ENCODE measurements at places on chromosomes 12 and 14. TPM values are rescaled to one million over a fixed set of nuclear protein-coding genes. Genes with fewer than 3 reads are reported as not detected.

Gene FRMD6
- total RNA-seq: 79.6 TPM

DNA sequence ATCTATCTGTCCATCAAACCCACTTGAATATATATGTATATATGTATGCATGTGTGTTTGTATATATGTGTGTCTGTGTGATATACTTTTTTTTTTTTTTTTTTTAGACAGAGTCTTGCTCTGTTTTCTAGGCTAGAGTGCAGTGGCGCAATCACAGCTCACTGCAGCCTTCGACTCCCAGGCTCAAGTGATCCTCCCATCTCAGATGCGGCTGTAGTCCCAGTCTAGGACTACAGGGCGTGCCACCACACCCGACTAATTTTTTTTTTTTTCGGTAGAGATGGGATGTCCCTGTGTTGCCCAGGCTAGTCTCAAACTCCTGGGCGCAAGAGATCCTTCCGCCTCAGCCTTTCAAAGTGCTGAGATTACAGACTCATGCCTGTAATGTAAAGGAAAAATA, 13.0 kb upstream of the APOBEC1 start:
- no peak for DNase-seq

Gene DDIT3
- total RNA-seq: 39.6 TPM

Gene HOXC6
- total RNA-seq: not detected

Gene SNRPF
- total RNA-seq: 9.1 TPM

- DNase-seq: no peak
Observed at GRCh38 chr12:65596514-65597091, 227.7 kb upstream of the HMGA2 start.

Gene CMA1
- not detected for total RNA-seq

DNA sequence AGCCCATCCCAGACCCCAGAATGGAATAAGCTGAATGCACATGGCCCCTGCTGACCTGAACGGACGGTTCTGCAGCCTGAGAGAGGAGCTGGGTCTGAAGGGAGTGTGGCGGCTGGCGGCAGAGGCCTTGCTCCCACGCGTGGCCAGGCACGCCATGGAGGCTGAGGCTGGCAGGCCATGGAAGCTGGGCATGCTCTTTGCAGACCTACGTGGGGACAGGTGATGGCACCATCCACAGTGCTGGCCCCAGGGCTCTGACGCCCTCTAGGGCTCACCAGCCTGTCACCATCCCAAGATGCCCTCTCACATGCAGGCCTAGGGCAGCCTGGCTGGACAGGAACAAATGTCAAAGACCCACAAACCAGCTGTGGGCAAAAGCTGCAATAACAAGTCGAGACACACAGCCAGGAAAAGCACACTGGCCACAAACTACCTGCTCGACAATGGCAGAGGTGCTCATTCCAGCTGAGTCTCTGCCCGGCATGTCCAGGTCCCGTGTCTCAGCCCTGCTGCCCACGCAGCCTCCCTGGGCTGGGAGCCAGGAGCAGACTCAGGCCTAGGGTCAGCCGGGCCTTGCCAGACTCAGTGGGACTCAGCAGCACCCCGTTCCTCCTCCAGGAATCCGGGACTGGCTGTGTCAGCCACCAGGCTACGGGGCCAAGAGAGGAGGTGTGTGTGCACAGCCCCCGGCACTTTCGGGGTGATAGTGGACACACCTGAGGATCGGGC, 19.7 kb downstream of the BTBD6 start:
- DNase-seq: no peak

DNA sequence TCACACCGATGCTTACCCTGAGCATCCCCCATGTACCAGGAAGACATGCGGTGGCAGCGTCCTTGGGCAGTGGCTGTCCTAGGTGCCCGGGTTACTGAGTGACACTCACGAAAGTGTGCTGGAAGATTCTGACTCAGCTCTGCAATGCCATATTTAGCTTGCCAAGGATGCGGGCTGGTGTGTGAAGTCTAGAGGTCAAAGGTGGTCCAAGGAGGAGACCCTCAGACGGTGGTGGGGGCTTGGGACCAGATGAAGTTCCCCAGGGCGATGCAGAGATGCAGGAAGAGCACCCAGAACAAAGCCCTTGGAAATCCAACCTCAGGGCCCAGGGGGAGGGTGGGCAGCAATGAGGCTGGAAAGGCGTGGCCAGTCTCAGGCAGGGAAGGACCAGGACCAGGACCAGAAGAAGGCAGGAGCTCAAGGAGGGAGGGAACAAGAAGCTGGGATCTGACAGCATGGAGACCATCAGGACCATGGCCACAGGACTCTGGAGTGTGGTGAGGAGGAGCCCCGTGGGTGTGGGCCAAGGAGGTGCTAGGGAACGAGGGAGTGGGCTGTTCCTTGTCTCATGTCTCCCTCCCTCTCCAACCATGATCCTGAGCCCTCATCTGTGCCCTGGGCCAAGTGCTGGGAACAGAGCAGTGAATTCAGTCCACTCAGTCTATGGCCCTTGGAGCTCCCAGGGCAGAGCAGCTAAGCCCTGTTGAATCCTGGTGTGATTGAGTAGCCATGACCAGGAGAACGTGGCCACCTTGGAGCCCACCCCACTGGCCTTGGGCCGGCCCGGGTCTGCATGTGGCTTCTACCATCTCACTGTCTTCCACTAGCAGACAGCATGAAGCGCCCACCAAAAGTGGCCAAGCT, 310.1 kb upstream of the DIO3 start:
- DNase-seq: no peak

Gene LRRIQ1
- total RNA-seq: 0.42 TPM

GRCh38 chr14:93975791-93976476, 436 bp downstream of the ASB2 start:
- no peak for DNase-seq

Gene SLC6A13
- 0.54 TPM for total RNA-seq

GRCh38 chr12:67826148-67826547, 163.1 kb upstream of the IFNG-AS1 start:
- DNase-seq: no peak

Gene KRT71
- not detected for total RNA-seq

Gene NKX2-1
- not detected for total RNA-seq

GRCh38 chr12:15971211-15971610, 60.1 kb downstream of the DERA start:
- DNase-seq: no peak

DNA sequence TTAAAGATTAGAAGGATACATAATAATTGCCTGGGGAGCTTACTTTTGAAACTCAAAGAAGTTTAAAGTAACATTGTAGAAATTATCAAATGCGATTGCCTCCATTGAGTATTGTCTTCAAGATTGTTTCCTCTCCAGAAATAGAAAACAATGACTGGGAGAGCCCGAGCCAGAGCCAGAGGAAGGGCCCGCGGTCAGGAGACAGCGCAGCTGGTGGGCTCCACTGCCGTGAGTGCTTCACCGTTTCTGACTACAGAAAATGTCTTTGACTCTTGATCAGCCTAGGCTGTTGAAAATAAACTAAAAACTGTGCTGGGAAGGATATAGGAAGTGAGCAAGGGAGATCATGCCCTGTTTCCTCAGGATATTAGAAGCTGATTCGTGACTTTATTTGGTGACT, 4.8 kb downstream of the PIWIL1 start:
- no peak for DNase-seq

GRCh38 chr12:116662612-116663144, 75.2 kb downstream of the SPRING1 start:
- DNase-seq: no peak

DNA sequence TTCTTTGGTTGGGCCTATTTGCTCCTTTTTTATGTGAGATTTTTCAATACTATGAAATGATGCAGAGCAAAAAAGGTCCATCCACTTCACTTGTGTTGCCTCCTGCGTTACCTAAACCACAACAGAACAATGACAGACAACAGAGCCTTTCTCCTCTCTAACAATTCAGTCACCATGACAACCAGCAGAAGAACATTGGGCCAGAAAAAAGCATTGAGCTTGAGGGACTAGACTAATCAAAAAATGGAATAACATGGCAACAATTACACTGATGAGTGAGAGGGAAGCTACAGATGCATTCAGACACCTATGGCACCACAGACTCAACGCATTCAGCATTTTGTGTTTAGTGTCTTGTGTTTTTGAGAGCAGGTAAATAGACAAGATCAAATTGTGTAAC, 44.6 kb upstream of the PTCSC3 start:
- no peak for DNase-seq

- no peak for DNase-seq
Observed at GRCh38 chr12:89373763-89374572, 21.7 kb upstream of the DUSP6 start.

DNA sequence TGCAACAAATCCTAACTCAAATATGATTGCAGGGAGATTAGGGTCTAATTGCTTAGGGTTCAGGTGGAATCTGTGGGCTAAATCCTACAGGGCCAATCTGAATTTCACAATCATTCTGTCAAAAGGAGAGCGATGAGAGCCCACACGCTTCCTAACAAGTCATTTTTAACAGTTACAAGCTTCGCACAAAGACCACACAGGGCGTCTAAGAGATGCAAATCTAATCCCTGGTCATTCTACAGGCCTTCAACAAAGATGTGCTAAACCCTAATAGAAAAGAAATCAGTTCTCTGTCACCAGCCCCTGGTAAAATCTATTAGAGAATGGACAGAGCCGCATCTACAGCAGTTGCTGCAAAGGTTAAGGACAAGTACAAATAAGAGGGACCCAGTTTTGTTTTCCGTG, 15.3 kb downstream of the NKX2-1 start:
- DNase-seq: no peak

DNA sequence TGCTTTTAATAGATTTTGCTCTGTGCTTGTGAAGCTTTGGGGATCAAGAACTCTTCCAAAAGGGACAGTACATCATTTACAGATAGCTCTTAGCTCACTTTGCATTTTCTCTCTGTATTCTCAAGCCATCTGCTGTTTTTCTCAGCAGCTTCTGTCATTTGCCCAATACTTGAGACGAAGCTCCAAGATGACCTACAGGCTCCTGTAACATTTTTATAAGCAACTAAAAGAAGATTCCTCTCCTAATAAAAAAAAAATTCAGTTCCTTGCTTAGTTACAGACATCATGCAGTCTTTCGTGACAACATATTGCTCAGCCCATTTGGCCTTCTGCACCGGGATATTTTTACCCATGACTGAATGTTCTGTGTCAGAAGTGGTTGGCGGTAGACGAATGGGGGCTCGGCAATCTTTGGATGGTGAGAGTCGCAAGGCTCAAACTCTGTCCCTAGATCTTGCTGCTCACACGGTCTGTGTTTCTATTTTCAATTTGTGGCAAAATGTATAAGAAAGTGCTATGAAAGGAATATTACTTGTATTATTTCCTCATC, 215.6 kb downstream of the FSCB start:
- no peak for DNase-seq

DNA sequence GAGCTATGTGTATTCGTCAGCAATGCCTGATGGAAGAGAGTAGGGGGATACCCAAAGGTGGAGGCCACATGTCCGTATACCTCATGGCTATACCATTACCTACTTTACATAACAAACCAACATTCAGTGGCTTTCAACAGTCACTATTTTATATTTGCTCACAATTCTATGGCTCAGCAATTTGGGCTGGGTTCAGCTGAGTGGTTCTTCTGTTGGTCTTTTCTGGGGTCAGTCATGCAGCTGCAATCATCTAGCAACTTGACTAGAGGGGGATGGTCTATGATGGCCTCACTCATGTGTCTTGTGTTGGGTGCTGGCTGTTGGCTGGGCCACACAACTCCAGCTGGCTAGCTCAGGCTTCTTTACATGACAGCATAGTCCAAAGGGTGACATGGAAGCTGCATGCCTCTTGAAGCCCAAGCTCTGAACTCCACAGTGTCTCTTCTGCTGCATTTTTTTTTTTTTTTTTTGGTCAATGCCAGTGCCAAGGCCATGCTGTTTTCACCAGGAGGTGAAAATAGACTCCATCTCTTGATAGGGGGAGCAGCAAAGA, 53.7 kb downstream of the RIN3 start:
- DNase-seq: no peak

Gene DACT1
- 50.9 TPM for total RNA-seq

GRCh38 chr12:29533815-29534489, 36.5 kb upstream of the OVCH1 start:
- no peak for DNase-seq

GRCh38 chr12:53217051-53217930, 10.2 kb upstream of the ITGB7 start:
- DNase-seq: no peak

- DNase-seq: no peak
Observed at GRCh38 chr14:55798406-55798805, 218.4 kb downstream of the KTN1 start.

GRCh38 chr14:29663281-29663801, 264.3 kb downstream of the PRKD1 start:
- no peak for DNase-seq

GRCh38 chr14:63454863-63455622, 88.1 kb downstream of the PPP2R5E start:
- no peak for DNase-seq

- DNase-seq: no peak
Observed at GRCh38 chr12:10097521-10097920, 1.3 kb downstream of the CLEC1A start.

Gene CSRNP2
- total RNA-seq: 43.4 TPM

DNA sequence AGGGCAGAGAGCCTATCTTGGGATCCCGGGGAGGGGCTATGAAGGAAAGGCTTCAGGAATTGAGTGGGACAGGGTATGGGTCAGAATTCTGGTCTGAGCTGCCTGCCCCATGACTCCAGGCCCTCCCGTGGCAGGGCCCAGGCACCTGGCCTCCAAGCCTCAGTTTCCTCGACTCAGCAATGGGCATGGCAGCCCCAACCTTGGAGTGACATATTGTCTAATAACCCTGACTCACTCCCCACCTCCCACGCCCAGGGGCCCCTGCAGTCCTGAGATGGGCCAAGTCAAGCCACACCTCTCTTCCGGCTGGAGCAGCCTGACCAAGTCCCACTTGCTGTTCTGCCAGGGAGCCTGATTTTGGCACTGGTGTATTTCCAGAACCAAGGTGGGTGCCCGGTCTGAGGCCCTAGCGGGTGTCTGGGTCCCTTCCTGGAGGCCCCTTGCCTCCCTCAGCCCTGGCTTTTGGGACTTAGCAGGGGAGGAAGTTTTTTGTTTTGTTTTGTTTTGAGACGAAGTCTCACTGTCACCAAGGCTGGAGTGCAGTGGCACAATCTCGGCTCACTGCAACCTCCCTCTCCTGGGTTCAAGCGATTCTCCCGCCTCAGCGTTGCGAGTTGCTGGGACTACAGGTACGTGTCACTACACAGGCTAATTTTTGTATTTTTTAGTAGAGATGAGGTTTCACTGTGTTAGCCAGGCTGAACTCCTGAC, 40.3 kb upstream of the RCOR1 start:
- no peak for DNase-seq
